ENCODE measurements at places on chromosomes 7 and 10.

DNA sequence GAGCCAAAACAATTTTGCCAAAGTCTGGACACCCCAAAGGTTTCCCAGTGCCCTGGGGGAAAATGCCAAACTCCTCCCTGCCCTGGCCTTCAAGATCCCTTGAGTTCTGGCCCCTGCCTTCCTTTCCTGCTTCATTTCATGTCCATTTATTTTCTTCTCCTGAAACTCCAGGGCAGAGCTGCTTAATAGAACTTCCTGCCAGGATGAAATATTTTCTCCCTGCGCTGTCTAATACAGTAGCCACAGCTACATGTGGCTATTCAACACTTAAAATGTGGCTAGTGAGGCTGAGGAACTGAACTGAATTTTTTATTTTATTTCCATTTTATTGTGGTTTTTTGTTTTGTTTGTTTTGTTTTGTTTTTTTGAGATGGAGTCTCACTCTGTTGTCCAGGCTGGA, 49.6 kb downstream of the COL13A1 start:
- no peak for DNase-seq

DNA sequence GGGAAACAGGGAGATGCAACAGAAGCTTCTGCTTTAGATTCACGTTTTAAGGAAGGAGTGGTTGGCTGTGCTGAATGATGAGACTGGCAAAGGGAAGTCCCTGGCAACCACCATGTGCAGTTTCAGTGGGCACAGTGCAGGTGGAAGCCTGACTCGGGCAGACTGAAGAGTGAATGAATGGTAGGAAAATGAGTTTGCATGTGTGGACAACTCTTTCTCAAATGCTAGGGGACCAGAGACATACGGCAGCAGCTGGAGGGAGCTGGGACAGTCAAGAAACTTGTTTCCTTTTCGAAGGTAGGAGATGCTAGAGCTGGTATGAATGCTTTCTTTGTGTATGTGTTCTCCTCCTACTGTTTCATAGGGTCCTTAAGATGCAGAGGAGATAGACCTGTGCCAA, 29.0 kb downstream of the PODXL start:
- no peak for DNase-seq

GRCh38 chr7:40757109-40757508, 622.3 kb downstream of the SUGCT start:
- no peak for DNase-seq

GRCh38 chr10:70932392-70933196, 44.2 kb upstream of the PCBD1 start:
- no peak for DNase-seq

DNA sequence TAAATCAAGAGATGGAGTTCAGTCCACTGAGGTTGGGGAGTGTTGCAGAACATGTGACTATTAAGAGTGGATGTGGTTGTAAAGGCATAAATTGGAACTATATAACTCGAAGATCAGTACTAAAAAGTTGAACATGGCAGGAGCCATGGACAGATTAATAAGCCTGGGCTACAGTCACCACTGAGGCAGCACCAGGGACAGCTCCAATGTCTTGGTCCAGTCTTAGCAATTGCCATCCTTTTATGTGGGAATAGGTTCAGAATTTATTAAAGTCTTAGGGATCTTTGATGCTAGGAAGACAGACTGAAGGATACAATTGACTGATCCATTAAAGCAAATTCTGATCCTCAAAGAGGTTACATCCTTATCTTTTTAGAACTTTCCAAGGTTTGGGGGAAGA, 156.6 kb downstream of the ADRA2A start:
- DNase-seq = no peak

- DNase-seq = no peak
Measured at GRCh38 chr10:110918643-110919348, at the start of gene BBIP1. Gene BBIP1 (minus strand): TSS chr10:110919180. CDS start chr10:110918157, 1,023 bp downstream.

GRCh38 chr10:76252733-76253132, 821.3 kb downstream of the LRMDA start:
- no peak for DNase-seq

DNA sequence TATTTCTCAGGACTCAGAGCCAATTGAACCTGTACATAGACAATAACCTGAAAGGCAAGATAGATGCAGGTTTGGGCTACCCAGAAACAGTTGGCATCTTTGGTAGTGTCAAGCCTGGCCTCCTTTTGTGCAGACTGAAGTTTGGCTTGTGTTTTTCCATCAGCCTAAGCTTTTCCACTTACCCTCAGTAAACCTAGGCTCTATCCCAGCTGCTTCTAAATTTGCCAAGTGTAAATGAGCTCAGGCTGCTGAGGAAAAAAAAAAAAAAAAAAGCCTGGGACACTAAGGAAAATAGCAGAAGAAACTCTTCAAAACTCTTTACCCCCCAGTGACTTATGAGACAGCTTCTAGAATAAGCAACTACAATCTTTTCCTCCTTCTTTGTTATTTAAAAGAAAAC, 316.3 kb upstream of the SORCS1 start:
- DNase-seq = no peak

- DNase-seq = no peak
Measured at GRCh38 chr7:143327903-143328302, 12.0 kb downstream of the CLCN1 start.

- no peak for DNase-seq
Measured at GRCh38 chr10:118798231-118798662, 43.5 kb upstream of the CACUL1 start.

DNA sequence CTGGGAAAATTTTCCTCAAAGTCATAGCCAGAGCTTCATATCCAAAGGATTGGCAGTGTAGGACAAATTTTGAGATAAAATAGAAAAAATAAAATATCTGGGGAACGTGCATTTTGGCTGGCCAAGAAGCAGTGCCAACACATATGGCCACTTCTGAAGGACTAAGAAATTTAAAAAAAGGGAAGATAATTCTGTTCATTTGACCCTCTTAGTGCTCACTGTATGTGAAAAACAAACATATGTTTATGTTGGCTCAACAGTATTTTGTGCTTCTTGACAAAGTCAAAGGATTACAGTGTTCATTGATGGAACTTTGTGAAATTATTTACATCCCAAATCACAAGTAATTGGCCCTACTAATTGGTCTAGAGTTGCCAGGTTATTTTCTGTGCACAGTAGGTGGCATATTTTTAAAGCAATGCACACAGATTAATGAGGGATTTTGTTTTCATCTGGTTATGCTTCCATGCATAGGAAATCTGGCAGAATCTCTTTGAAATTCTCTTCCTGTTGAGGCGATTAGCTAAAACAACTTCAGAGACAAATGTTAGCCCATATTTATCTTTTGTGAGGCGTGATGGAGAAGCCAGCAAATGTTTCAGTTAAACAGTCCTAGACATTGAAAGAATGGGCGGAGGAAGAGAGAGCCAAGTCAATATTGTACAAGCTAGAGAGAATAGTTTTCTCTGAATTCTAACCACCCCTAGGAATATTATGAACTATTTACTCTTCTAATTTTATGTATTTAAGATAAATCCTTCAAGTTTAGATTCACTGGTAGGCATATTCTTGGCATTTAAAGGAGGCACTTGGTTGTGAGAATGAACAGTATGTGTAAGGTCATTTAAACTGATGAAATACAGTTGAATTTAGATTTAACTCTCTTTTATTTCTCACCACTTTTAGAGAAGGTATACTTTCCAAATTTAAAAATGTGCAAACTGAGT, 237.7 kb upstream of the MBL2 start:
- no peak for DNase-seq

GRCh38 chr7:125876431-125876830, 946.8 kb upstream of the POT1 start:
- no peak for DNase-seq

DNA sequence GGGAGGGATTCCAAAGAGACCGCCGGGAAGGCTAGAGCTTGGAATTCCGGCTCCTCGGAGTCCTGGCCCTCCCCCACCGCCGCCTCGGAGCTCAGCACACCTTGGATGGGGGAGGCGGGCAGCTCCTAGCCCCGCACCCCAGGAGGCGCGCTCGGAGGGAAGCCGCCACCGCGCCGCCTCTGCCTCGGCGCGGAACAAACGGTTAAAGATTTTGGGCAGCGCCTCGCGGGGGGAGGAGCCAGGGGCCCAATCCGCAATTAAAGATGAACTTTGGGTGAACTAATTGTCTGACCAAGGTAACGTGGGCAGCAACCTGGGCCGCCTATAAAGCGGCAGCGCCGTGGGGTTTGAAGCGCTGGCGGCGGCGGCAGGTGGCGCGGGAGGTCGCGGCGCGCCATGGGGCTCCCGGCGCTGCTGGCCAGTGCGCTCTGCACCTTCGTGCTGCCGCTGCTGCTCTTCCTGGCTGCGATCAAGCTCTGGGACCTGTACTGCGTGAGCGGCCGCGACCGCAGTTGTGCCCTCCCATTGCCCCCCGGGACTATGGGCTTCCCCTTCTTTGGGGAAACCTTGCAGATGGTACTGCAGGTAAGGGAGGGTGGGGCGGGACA, at the start of gene CYP26A1:
TSS of gene CYP26A1 (plus strand) at position 355 of the 608 bp plus-strand sequence. CDS start at position 397, 42 bp downstream.
- no peak for DNase-seq

- no peak for DNase-seq
Measured at GRCh38 chr7:81244224-81244623, 325.4 kb upstream of the SEMA3C start.

DNA sequence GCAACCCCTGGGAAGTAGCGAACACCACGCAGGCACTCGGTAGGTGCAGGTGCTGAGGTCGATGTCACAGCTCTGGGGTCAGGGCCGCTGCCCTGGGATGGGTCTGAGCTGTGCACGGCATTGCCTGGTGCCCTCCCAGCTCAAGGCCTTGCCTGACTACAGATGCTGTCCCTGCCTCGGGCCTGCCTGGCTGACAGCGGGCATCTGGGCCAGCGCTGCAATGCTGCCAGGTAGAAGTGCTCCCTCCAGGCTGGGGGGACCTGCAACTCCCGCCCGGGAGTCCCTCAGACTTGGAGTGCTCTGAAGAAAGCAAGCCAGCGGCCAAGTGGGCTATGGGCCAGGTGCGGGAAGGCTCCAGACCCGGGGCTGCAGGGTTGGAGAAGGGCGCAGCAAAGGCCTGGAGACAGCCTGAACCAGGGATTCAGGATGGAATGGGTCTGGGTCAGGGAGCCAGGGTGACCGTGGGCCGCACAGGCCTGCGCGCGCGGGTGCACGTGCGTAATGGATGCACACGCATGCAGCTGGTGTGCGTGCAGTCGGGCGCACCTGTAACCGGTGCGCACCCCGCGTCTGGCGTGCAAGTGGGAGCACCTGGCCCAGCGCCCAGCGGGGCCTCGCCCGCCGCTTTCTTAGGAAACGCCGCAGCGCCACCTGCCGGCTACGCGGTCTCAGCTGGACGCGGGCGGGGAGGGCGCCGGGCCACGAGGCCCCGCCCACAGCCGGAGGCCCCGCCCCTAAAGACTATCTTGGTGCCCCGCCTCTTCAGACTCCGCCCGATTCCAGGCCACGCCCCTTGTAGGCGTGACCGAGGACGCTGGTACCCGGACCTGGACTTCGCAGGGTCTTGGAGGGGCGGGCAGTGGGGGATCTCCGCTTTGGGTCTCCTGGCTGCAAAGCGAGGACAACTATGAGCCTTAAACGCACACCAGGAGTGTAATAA, 46.7 kb downstream of the MICALL2 start:
- DNase-seq = peak; percentile 89

GRCh38 chr7:66047426-66047825, 28.2 kb upstream of the ASL start:
- no peak for DNase-seq

- DNase-seq = no peak
Measured at GRCh38 chr7:95139922-95140321, 184.4 kb downstream of the PON1 start.

DNA sequence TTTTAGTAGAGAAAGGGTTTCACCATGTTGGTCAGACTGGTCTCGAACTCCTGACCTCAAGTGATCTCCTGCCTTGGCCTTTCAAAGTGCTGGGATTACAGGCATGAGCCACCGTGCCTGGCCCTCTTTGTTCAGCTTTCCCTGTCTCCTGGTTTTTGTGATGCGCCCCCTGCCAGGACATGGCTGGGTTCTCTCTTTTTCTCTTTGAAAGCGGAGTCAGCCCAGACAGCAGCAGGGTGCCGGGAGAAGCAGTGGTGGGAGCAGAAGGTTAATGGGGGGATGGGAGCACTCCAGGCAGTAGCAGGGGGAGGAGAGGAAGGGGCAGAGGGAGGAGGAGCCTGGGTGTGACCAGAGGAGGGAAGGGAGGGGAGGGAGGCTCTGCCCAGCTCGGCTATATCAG, 1.8 kb downstream of the MUC3A start:
- DNase-seq = no peak

DNA sequence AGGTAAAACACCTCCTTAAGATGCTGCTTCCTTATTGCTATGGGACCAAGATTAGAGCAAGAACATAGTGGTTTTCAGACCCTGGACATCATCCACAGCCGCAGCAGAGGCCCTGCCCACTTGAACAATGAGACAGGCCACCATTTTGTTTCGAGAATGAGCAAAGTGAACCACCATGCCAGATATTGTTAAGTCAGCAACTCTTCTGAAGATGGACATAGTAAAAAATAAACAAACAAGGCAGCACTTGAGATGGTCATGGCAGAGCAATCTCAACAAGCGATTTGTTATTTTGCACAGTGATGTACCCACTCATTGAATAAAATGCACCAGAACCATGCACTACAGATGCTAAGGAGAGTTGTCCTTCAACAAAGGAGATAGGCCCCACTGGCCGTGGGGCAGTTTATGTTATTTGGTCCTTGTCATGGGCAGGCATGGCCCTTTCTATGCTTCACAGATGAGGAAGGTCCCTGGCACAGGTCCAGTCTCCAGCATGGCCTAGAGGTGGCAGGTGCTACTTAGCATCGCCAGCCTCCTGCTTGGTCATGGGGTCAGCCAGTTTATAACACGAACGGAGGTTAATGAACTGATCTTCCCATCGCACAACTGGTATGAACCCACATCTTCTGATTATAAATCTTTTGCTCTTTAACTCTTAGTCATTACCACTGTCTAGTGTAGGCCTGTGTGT, 44.1 kb downstream of the IKZF1 start:
- DNase-seq = no peak

GRCh38 chr7:101167645-101168411, 2.5 kb upstream of the VGF start:
- DNase-seq = no peak

DNA sequence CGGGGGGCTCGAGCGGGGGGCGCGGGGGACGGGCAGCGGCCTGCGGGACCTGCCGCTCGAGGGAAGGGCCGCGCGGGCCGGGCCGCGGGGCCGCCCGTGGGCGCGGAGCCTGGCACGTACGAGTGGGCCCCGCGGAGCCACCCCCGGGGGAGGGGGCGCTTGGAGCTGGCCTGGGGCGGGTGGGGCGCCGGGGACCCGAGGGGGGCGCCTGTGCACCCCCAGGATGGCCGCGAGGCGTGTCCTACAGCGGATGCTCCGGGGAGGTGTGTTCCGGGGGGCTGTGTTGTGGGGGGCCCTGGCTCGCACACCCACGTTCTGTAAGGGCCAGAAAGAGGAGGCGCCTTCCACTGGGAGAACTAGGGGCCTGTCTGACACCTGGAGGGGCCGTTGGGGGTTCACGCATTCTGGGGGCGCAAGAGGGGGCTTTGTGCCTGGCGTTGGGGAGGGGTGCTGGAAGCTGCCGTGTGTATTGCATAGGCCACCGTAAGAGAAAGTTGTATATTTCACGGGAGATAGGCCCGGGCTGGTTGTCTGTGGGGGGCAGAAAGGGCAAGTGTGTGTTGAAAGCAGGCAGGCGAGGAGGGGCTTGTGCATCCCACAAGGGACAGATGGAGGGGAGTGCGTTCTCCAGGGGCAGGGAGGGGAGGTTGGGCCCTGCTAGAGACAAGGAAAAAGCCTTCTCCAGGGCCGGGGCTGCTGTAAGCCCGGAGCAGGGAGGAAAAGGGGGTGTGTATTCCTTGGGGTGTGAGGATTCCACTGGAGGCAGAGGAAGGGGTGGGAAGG, 663 bp downstream of the VPS37D start:
- no peak for DNase-seq
